ENCODE measurements at places on chromosomes 4 and X.

- DNase-seq = no peak
Measured at GRCh38 chr4:25160714-25161592, 704 bp upstream of the SEPSECS start.

DNA sequence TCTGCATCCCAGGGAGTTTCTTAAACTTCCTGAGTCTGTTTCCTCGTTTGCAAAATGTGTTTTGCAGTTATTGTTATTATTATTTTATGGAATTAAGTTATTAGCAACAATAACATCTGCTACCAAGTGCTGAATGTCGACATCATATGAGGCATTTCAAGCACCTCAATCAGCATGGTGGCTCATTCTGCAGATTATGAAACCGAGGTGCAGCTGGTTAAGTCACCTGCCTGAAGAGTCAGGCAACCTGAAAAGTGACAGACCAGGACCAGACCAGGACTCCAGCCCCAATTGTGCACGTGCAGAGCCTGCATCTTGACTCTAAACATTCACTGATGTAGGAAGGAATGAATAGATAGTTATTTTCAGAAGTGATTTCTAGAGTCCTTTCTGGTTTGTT is 99.8 kb downstream of the AFAP1 start:
- DNase-seq = no peak

DNA sequence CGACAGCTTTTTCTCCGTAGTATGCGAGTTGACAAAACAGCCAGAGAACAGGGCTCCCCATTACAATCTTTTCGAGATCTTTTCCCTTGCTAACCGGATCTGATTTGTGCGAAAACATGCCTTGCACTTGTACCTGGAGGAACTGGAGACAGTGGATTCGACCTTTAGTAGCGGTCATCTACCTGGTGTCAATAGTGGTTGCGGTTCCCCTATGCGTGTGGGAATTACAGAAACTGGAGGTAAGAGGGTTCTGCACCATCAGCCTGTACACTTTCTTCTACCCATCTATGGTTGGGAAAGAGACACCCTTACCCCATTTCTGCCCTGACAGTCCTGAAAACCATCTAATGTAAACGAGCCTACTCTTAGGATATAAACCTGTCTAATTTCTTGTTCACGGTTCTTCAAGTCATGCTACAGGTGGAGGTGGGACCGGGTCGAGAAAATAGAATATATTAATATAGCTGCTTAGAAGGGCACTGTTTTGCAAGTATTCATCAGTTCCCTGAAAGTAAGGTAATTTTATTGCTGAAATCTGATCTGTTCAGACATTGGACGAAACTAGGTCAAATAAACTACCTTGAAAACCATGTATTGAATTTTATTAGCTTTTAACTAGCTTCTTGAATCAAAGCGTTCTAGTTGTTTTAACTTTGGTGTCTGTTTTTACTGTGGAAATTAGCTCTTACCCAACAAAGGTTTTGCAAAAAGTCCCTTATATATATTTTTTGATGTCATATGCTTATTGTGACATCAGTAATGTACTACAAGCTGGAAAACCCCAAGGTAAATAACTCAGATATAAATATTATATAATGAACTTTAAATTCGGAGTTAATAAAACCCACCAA is 869 bp downstream of the TMEM184C start:
- no peak for DNase-seq

DNA sequence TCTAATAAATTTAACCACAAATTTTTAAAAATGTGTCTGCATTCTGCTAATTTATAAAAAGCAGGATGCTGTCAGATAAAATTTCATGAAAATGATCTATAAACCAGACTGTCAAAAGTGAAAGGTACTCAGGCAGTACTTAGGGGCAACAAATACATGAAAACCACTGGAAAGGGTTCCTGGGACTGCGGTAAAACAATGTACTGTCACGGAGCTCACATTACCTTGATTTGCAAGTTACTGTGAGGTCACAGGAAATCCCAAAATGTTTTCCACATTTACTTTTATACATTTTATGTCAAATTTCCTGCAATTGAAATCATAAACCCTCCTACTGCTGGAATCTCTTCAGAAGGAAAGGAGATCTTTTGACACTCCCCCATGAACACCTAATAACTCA is 45.3 kb downstream of the SHISA3 start:
- no peak for DNase-seq

- DNase-seq = no peak
Measured at GRCh38 chr4:53494851-53495250, 96.4 kb downstream of the LNX1 start.

DNA sequence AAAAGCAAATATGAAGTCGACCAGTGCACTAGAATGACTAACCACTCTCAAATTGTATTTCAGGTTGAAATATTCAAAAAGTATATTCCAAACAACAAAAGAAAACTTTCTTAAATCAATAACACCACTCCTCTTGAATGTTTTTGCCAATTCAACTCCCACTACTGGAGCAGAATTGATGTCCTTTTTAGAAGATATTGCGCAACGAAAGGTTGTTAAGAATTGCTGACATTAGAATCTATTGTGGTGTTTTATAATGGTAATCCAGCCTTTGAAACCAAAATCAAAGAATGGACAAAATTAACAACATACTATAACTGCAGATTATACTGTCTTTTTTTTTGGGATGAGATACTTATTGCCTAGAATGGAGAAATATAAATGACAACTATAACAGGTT is 331.3 kb downstream of the GRXCR1 start:
- DNase-seq = no peak

DNA sequence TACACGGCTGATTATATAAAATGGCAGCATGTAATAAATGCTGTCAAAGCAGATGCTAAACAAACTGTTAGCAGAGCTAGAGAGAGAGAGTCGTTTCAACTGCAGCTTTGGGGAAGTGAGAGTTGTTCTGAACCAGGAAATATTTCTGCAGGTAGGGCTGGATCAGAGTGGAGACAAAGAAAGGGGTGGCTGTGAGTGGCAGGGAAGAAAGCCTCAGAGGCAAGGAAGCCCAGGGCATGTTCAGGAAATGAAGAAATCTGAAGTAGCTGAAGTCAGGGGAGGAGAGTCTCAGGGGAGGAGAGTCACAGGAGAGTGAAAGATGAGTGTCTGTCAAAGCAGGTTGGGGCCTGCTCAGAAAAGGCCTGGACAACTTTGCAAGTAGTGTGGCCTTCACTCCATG is 48.4 kb upstream of the RPS6KA3 start:
- DNase-seq = no peak

GRCh38 chr4:41751449-41752061 is 3.0 kb upstream of the PHOX2B start:
- DNase-seq = no peak

- DNase-seq = no peak
Measured at GRCh38 chrX:108299704-108300103, 138.5 kb downstream of the COL4A6 start.

DNA sequence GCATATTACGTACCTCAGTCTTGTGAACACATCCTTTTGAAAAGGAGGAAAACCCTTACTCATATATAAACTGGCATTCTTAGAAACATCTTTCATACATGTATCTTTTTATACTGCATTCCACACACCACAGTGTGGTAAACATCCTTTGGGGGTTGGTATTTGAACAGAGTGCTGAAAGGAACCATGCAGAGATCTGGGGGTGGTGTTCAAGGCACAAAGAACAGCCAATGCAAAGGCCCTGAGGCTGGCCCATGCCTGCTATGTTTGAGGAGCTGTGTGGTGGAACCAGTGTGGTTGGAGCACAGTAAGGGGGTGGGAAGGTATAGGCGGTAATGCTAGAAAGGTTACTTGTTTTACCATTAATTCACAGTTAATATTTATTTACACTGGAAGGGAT is 2.0 kb downstream of the ELK1 start:
- DNase-seq = no peak

DNA sequence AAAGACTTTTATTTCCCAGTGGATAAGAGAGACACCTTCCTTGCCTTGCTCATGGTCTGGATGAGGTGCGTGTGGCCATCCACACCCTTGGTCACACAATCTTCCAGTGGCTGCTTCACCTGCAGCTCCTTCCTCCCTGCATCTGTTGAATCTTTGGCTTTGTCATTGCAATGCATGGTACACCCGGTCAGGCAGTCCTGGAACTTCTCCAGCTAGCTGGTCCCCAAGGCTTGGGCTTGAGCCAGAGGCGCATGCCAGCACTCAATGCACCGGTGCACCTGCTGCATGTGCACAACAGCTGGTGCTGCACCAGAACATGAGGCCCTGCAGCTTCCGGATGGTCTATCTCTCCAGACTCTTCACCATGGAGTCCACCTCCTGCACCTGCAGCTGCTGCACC is 31.7 kb downstream of the SCML1 start:
- DNase-seq = no peak

GRCh38 chr4:109872065-109872464 is 24.2 kb downstream of the LRIT3 start:
- no peak for DNase-seq

DNA sequence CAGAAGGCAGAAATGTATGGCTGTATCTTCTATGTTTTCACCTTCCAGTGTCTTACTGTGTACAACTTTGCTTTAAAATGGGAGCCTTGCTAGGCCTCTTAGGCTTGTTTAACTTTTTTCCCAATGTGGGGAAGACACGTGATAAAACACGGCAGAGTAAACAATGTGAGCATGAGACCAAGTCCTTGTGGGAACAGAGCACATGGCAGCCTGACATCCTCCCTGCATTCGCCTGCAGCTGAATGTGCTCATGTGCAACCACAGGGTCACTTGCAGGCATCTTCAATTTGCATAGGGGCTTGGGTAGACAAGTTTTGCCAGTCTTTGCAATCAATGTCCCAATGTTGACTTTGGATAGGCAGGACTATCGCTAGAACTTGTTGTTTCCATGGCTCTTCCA is 91.8 kb downstream of the CCNG2 start:
- no peak for DNase-seq

- DNase-seq = no peak
Measured at GRCh38 chrX:70289168-70289792, 447 bp downstream of the PDZD11 start.

GRCh38 chr4:138672393-138672976 is 343.1 kb upstream of the NOCT start:
- no peak for DNase-seq

DNA sequence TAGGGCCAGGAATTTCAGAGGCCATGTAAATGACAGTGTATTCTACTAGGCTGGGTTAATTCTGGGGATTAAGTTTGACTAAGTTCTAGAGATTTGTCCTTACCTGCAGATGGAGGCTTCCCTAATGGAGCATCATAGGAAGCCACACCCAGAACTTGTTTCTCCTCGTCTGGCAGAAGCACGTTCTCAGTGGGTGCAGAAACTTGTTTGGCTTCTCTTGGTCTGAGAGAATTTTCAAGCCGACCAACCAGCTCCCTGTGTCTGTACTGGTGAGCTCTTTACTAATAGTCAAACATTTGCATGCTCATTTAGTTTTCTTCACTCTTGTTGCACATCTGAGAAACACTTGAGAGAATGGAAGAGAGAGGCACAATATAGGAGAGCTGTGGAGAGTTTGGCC is 907 bp upstream of the ATP10D start:
- no peak for DNase-seq

DNA sequence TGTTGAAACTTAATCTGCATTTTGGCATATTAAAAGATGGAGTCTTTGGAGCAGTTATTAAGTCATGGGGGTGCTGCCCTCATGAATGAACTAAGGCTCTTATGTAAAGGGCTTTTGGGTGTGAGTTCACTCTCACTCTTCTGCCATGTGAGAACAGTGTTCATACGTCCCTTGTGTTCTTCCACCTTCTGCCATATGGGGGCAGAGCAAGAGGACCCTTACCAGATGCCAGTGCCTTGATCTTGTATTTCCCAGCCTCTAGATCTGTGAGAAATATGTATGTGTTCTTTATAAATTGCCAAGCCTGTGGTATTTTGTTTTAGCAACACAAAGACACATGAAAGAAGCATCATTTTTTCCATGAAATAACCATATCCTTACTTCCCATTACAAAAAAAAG is 213.9 kb downstream of the SPOCK3 start:
- no peak for DNase-seq

DNA sequence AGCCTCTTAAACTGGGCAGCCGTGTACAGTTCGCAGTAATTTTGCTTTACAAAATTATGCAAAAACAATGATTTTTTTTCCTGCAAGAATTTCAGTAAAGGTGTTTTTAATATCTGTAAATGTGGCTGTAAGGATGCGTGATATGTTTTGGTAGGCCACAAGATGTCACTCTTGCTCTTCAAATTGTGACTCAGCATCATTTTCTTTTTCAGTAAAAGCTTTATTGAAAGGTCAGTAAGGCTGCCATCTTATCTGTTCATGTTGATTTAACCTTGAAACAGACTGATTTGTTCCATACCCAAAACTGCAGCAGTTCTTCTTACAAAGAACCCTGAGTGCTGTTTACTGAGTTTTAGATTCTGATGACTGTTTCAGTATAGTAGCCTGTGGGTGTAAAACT is 39.9 kb downstream of the TXLNG start:
- no peak for DNase-seq

GRCh38 chr4:188214861-188215260 is 75.6 kb downstream of the TRIML1 start:
- no peak for DNase-seq

GRCh38 chrX:790041-790506 is 159.5 kb downstream of the SHOX start:
- no peak for DNase-seq

DNA sequence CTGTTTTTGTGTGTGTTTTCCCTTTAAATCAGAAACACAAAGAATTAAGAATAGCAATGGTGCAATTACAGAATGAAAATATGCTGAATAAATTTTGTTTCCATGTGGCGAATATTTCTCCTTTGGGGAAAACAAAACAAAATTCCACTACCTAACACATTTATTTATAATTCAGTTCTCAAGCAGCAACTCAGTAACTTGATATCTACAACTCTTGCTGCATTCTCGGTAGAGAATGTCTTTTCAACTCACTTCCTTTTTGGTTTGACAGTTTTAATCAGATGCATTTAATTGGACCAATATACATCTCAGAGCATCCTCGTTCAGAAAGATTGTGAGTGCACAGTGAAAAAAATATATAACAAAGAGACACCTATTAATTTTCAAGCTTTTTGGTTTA is 30.8 kb downstream of the ZNF827 start:
- no peak for DNase-seq

- no peak for DNase-seq
Measured at GRCh38 chr4:99024481-99025275, 29.2 kb downstream of the METAP1 start.

DNA sequence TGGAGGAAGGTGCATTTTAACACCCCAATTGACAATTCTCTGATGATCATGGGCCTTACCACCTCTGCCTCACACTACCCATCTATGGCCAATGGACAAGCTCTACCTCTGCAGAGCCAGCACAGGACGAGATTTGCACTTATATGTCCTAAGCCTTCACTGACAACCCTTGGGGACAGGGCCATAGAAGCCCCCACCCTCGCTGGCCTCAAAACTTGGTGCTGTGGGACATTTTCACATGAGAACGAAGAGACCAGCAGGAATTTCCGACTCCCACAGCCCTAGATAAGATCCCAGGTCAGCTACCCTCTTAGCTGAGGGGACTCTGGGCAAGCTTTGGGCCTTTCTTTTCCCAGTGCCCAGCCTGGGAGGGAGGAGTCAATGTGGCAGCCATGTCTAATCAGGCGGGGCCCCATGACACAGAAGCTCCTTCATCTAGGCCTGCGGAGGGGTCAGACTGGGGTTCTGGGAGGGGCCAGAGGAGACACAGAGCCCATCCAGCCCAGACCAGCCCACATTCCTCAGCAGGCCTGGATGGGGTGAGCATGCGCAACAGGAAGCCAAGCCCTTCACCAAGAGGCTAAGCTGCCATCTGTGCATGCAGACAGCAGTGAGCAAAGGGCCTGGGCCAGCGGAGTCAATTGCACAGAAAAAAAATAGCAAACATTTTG is 12.1 kb downstream of the PJA1 start:
- peak; percentile 66 for DNase-seq

GRCh38 chr4:19009881-19010280 is 988.3 kb upstream of the LCORL start:
- DNase-seq = no peak

GRCh38 chr4:35175894-35176293 is 1068.4 kb downstream of the ARAP2 start:
- no peak for DNase-seq
